ENCODE measurements at places on chromosomes 1 and 21.
A peak's percentile ranks its signal among the peaks of the same experiment; 100 is the strongest.

GRCh38 chr1:92343061-92343460 lies 44.2 kb downstream of the RPAP2 start:
- DNase-seq: no peak

DNA sequence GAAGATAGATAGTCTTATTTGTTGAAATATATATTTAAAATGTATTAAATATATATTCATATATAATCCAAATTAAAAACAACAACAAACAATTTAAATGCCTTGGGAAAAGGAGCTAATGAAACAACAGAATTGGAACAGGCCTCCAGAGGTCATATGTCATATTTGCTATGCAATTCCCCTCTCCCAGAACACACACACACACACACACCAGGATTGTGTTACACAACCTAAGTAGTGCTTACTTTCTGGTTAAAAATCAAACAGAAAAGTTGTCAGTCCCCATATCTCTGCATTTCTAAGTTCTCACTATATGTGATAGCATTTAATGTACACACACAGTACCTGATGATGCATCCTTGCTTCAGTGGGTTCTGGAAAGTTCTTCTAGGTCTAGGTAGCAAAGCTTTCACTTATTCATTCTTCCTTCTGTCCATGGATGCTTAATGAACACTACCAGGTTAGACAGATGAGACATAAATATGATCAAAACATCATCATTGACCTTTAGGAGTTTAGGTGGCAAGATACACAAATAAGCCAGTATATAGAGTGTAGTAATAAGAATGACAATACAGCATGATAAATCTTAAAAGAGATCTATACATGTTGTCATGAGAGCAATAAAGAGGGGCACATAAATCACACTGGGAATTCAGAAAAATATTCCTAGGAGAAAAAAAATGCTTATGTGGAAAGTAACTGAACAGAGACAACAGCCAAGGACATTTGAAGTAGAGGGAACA lies 662.8 kb downstream of the PTPRC start:
- DNase-seq: no peak

GRCh38 chr1:33586795-33587194 lies 114.3 kb downstream of the ZSCAN20 start:
- DNase-seq: no peak

- peak; percentile 91 for DNase-seq
Measured at GRCh38 chr1:6554031-6554906, at the start of gene NOL9. Gene NOL9 (minus strand): TSS chr1:6554513. CDS start chr1:6554502, 11 bp downstream.

GRCh38 chr1:239682960-239683359 lies 296.6 kb downstream of the CHRM3 start:
- DNase-seq: no peak

DNA sequence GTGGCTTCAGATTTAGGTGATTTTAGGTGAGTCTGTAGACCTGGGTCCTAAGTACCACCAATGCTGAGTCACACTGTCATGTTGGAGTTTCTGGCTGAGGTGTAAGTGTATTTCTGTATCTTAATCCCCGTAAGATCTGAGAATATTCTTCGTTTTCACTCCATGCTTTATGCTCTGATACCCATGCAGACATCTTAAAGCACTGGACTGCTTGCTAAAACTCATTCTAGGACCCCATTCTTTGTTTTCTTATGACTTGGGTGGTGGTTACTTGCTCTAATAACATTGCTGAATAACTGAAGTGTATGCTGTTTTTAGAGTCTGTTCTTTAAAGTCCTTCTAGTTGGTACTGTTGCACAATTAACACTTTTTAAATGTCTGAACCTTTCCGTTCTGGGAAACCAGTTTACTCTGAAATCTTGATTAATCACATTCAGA lies 36.6 kb downstream of the CDC42 start:
- DNase-seq: no peak

- no peak for DNase-seq
Measured at GRCh38 chr1:186306533-186306932, 68.5 kb downstream of the TPR start.

- no peak for DNase-seq
Measured at GRCh38 chr21:45441431-45442255, 36.7 kb downstream of the COL18A1 start.

DNA sequence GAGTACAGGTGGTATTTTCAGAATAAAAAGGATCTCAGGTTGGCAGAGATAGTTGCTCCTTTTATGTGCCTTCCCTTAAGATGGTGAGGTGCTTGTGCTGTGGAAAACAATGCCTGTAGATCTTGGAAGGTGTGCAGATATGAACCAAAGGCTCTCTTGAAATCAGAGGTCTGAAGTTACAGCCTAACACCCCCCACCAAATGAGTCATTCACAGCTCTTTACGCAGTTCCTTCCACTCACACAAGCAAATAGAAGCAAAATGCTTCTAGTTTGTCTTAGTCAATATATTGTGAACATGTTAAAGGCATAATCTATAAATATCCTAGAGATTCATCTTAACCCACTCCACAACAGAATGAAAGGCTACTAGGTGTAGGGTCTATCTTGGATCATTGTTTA lies 128.9 kb upstream of the NR5A2 start:
- DNase-seq: no peak

- DNase-seq: no peak
Measured at GRCh38 chr21:43895196-43895595, 30.2 kb downstream of the AGPAT3 start.

DNA sequence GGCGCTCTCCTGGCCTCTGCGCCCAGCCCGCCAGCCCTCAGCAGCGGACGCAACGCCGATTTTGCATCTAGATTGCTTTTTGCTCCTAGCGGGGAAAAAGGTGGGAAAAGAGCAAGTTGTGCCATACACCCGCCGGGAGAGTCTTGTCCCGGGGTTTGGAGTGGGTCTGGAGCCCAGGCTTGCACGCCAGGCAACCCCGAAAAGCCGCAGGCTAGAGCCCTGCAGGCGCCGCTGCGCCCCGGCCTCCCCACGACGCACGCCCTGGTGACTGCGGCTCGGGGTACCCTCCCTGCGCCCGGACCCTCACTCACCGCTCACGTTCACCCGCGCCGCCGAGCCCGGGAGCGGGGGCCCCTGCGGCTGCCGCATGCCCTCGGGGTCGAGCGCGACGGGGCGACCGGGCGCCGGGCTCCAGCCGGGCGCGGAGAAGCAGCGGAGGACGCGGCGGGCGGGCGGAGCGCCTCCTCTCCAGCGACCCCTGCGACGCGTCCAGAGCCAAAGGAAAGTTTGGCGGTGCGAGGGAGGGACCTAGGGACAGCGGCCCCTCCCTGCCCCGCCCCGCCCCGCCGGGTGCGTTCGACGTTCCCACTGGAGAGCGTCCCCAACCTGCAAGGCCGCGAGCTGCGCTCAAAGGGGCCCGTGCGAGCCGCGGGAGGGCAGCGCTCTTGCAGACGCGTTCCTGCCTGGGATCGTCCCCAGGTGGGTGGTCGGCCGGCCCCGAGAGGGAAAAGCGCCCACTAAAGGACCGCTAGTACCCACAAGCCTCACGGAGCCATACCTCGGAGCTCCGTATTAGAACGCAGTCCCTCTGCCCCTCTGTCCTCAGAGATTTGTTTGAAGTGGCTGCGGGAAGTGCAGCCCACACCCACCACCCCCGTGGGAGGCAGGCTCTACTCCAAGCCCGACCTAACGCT lies at the start of gene LPAR3:
TSS of gene LPAR3 (minus strand) at position 502 of the 914 bp plus-strand sequence. CDS start 27,086 bp downstream, outside the sequence.
- no peak for DNase-seq

- no peak for DNase-seq
Measured at GRCh38 chr1:211068976-211069375, 65.0 kb downstream of the KCNH1 start.

- peak; percentile 4 for DNase-seq
Measured at GRCh38 chr1:207997486-207998268, 86.8 kb upstream of the CD34 start.

GRCh38 chr1:12272770-12273169 lies 42.9 kb downstream of the VPS13D start:
- no peak for DNase-seq

- DNase-seq: no peak
Measured at GRCh38 chr1:100532645-100533044, 5.3 kb upstream of the GPR88 start.

DNA sequence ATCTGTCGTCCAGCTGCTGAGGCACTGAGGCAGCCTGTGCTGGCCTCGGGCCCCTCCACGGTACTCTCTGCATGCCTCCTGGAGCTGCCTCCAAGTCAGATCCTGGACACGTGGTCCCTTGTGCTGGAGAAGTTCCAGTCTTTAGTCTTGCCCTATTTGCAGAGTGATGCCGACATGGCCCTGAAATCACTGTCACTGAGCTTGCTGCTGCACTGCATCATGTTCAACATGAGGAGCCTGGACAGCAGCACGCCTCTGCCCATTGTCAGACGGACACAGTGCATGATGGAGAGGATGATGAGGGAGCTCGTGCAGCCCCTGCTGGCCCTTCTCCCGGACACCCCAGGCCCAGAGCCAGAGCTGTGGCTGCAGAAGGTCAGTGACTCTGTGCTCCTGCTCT lies 10.0 kb downstream of the URB2 start:
- DNase-seq: no peak

- no peak for DNase-seq
Measured at GRCh38 chr1:70083519-70083918, 121.9 kb downstream of the LRRC40 start.

GRCh38 chr1:236348071-236348470 lies 46.0 kb upstream of the EDARADD start:
- no peak for DNase-seq

GRCh38 chr1:34500451-34500850 lies 254.4 kb upstream of the GJB5 start:
- DNase-seq: no peak

Measured in stimulated activated CD8-positive, alpha-beta memory T cell treated with anti-CD3 and anti-CD28 coated beads, Interleukin-7, amount 100 ng/mL, for 1 hour (primary cell).